ENCODE measurements at places on chromosomes 12 and 14.

- DNase-seq = no peak
Observed at GRCh38 chr14:50013934-50014333, 102.4 kb downstream of the VCPKMT start.

GRCh38 chr12:12983420-12984035 lies 16.5 kb downstream of the HEBP1 start:
- peak; percentile 68 for DNase-seq

DNA sequence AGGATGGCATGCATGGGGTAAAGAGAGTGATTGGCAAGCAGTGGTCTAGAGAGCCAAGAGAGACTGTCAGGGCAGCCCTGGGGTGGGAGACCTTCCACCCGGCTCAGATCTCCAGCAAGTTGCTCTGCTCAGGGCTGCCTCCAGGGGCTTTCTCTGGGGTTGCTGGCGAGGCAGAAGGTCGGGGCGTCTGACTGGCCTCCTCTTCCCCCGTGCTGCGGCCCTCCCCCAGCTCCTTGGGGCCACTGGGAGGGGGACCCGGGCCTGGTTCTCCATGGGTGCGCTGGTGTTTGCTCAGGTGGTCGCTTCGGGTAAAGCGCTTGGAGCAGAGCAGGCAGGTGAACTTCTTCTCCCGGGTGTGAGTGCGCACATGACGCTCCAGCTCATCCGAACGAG lies 6.6 kb upstream of the AAAS start:
- DNase-seq = no peak

DNA sequence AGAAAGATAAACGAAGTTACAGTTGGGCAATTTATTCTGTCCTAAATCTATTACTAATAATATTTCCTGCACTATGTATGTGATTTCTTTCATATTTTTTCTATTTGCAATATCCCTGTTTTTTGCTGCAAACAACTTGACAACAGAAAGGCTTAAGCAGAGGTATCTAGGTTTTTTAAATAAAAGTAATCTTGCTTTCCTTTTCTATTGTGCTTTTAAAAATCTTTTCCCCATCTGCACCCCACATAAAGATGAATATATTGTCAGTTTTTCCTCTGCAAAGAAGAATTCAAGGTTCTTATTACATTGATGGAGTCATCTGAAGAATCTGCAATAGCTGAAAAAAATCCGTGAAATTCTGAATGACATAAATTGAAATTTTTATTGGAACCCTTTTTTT lies 502 bp upstream of the RALGAPA1 start:
- DNase-seq = no peak

DNA sequence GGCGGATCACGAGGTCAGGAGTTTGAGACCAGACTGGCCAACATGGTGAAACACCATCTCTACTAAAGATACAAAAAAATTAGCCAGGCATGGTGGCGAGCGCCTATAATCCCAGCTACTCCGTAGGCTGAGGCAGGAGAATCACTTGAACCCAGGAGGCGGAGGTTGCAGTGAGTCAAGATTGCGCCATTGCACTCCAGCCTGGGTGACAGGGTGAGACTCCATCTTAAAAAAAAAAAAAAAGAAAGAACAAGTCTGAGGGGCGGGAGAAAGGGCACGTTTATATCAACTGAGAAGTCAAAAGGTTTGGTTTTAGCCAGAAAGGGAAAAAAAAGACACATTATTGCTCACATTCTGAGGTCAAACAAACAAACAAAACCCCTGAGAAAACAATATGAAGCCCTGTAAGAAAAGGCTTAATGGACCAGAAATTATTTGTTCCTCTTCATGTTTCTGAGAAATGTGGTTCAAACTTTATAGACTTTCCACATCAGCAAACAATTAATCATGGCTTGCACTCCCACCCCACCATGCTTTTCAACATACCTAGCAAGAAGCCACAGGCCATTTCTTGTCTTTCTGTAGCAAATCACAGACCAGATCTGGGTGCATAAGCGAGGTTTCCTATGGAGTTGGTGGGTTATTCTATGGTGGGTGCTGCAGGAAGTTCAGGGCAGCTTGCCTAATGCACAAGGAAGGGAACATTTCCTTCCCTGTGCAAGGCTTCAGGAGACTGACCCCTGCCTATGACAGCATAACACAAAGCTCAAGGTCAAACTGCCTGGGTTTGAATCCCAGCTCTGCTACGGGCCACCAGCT lies 80.1 kb downstream of the SSPN start:
- no peak for DNase-seq

GRCh38 chr12:19203539-19204506 lies 74.3 kb downstream of the PLEKHA5 start:
- no peak for DNase-seq

GRCh38 chr14:76428611-76429010 lies 52.7 kb downstream of the ESRRB start:
- no peak for DNase-seq

DNA sequence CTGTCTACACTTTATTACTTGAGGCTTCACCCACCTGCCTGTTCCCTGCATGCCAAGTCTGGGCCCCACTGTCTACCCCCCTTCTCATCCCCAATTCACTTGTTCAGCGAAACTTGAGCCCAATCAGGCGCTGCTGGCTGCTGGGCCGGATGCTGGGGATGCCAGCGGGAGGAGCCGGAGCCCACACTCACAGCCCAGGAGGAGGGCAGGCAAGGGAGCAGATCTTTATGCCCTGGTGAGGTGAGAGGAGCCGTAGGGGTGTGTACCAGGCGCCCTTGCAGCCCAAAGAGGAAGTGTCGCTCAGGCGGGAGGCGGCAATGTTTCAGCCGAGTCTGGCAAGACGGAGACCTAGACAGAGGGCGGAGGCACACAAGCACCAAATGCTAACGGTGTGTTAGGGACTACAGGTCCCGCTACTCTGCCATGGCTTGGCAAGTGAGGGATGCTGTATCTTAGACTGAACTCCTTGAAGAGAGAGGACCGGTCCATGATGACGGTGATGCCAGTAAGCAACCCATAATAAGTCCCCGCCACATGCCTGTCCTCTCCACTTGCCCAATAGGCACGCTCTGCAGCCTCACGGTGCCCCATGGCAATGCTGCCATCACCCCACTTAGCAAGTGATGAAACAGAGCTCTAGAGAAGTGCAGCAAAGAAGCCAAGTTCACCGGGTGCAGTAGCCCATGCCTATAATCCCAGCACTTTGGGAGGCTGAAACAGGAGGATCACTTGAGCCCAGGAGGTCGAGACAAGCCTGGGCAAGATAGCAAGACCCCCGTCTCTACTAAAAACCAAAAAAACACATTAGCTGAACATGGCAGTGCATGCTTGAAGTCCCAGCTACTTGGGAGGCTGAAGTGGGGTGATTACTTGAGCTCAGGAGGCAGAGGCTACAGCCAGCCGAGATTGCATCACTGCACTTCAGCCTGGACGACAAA lies 41.6 kb downstream of the LRRC74A start:
- peak; percentile 75 for DNase-seq

DNA sequence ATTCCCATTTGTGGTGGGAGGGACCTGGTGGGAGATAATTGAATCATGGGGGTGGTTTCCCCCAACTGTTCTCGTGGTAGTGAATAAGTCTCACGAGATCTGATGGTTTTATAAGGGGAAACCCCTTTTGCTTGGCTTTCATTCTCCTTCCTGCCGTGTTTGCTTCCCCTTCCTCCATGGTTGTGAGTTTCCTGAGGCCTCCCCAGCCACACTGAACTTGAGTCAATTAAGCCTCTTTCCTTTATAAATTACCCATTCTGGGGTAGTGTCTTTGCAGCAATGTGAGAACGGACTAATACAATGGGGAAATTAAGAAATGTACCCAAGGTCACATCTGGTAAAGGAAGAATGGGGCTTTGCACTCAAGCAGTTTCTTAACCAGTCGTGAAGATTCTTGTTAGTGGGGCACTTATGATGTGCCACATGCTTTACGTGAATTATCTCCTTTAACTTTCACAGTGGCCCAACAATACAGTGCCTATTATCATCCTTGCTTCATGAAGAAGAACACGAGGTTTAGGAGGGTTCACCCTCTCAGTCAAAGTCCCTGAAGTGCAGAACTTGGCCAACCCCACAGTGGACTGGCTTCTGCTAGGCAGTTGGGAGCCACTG lies 234.3 kb downstream of the EFCAB11 start:
- DNase-seq = peak; percentile 69

DNA sequence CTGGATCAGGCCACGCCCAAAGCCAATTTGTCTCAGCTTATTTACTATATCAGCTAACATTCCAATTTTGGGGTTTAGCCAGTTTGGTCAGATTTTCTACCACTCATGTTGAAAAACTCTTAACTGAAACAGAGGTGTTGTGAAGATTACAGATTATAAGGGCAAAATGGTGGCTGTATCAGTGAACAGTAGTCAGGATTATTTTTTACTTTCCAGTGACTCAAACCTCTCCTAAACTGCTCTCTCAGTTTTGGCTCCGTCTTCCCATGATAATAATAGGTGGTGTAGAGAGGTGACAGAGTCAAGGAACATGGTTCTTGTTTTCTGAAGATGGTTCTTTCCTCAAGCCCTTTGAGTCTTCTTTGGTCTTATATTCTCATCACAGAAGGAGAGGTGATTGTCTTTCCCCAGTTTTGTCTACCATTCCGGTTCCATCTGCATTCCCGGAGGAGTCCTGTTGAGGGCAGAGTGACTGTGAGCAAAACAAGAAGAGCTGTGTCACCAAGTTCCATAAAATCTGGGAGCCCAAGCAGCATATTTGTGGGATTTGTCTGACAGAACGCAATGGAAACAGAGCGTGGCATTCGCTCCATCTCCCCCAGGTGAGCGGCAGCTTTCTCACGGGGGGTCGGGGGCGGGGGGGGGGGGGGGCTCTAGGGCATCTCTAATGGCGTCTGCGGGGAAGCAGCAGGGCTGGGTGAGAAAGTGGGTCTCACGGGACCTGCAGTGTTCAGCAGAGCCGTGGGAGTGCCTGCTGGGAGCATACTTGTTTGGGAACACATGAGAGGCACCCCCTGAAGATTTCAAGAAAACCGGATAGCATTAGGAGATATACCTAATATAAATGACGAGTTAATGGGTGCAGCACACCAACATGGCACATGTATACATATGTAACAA lies 59.1 kb downstream of the TBC1D30 start:
- DNase-seq = no peak

DNA sequence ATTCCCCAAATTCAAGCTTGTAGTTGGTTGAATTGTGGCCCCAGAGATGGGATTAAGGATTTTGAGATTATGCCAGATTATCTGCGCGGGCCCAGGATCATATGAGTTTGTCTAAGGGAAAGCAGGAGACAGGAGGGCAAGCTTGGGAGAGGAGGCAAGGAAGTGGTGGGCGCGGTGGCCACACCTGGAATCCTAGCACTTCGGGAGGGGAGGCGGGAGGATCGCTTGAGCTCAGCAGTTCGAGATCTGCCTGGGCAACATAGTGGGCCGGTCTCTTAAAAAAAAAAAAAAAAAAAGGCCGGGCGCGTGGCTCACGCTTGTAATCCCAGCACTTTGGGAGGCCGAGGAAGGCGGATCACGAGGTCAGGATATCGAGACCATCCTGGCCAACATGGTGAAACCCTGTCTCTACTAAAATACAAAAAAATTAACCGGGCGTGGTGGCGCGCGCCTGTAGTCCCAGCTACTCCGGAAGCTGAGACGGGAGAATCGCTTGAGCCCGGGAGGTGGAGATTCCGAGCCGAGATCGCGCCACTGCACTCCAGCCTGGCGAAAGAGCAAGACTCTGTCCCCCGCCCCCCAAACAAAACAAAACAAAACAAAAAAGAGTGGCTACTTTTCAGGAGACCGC lies 881 bp upstream of the PUS1 start:
- no peak for DNase-seq

GRCh38 chr12:75080582-75080981 lies 129.1 kb downstream of the KCNC2 start:
- no peak for DNase-seq

DNA sequence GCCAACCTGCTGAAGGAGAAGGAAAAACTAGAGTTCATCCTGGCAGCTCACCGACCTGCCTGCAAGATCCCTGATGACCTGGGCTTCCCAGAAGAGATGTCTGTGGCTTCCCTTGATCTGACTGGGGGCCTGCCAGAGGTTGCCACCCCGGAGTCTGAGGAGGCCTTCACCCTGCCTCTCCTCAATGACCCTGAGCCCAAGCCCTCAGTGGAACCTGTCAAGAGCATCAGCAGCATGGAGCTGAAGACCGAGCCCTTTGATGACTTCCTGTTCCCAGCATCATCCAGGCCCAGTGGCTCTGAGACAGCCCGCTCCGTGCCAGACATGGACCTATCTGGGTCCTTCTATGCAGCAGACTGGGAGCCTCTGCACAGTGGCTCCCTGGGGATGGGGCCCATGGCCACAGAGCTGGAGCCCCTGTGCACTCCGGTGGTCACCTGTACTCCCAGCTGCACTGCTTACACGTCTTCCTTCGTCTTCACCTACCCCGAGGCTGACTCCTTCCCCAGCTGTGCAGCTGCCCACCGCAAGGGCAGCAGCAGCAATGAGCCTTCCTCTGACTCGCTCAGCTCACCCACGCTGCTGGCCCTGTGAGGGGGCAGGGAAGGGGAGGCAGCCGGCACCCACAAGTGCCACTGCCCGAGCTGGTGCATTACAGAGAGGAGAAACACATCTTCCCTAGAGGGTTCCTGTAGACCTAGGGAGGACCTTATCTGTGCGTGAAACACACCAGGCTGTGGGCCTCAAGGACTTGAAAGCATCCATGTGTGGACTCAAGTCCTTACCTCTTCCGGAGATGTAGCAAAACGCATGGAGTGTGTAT lies 2.4 kb downstream of the FOS start:
- peak; percentile 78 for DNase-seq

- DNase-seq = peak; percentile 70
Observed at GRCh38 chr14:68734231-68734732, 58.6 kb downstream of the ZFP36L1 start.

DNA sequence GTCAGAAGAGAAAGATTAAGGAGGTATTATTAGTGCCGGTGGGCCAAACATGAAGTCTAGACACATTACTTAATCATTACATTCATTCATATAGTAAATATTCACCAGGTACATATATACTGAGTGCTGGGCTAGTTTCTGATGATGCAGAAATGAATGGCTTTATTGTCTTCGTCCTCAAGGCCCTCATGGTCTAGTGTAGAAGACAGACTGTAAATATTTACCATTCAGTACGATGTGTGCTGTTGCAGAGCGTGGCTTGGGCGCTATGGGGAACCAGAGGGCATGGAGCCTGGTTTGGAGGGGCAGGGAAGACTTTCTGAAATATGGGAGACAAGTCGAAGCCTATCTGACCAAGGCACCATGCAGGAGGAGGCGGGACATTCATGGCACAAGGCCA lies 37.0 kb upstream of the TCL1B start:
- DNase-seq = no peak

- DNase-seq = peak; percentile 94
Observed at GRCh38 chr14:39432619-39433451, 602 bp upstream of the FBXO33 start.

GRCh38 chr12:92516277-92516600 lies 186.6 kb upstream of the PLEKHG7 start:
- DNase-seq = peak; percentile 60
